ENCODE measurements at places on chromosomes 6 and 20.

DNA sequence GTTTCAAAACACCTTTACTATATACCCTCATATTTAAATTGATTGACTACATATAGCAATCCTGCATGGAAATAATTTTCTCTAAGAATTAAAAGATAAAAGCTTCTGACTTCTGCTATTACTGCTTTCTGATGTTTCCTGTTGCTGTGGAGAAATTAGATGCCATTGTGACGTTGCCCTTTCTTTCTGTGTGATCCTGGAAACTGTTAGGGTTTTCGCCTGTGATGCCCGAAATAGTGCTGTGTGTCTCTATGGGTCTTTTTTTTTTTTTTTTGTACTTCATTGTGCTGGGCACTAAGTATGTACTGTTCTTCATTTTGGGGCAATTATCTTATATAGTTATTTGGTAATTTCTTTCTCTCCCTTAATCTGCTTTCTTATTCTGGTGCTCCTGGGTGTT, 205.0 kb downstream of the ARID1B start:
- DNase-seq: no peak

- no peak for DNase-seq
Measured at GRCh38 chr20:32484225-32484957, 100.7 kb downstream of the NOL4L start.

DNA sequence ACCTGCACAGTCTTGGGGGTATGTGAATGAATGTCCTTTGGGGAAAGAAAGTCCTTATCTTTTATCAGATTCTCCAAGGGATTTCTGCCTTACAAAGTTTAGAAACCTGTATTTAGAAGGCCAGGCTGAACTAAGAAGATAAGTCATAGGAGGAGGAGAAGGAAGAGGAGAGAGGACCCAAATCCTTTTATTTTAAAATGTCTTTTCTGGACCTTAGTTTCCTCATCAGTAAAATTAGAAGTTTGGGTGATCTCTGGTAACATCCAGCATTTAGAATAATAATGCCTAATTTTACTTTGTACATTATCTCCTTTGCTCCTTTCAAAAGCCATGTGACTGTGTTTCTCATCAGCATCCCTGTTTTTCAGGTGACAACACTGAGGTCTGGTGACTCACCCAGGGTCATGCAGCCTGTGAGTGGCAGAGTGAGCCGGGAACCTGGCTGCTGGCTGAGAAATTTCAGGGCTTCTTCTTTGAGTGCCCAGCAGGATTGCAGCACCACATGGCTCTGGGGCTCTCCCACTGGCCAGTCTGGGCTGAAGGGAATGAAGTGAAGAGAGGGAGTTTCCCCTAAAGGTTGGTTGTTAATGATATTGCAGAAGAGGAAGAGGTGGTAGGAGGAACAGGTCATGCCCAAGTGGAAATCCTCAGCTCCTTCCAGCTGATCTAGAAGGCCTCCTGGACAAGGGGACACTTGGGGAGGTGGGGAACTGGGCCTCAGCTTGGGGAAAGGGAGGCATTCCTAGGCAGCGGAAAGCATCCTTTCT, 34.0 kb downstream of the VEGFA start:
- DNase-seq: no peak

DNA sequence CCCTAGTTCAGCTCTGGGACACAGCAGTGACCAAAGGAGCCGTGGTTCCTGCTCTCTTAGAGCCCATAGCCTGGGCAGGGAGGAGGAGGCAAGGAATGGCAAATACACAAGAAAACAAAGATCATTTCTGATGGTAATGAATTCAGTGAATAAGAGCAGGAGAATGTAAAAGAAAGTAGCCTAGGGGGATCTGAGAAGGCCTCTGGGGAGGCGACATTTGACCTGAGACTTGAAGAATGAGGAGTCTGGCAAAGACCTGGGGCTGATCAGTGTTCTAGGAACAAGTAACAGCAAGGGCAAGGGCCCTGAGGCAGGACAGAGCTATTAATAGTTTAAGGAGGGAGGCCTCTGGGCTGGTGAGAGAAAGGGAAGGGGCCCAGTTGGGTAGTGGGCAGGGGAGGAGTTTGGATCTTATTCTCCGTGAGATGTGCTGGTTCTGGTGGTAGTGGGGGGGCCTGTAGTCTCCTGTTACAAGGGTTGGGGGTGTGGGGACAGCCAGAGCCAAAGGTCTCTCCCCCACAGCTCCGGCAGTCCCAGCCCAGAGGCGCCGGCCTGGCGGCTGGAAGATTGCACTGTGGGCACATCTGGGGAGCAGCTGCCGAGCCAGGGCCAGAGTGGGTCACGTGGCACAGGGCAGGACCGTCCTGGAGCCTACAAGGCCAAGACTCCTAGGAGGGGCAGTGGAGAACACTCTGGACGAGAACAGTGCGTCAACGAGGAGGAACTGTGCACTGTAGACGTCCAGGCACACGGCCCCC, 9.3 kb upstream of the ID1 start:
- peak; percentile 94 for DNase-seq

- DNase-seq: no peak
Measured at GRCh38 chr20:4507288-4507719, 214.4 kb upstream of the PRND start.

GRCh38 chr20:61524951-61525666, 273.0 kb downstream of the CDH4 start:
- no peak for DNase-seq

DNA sequence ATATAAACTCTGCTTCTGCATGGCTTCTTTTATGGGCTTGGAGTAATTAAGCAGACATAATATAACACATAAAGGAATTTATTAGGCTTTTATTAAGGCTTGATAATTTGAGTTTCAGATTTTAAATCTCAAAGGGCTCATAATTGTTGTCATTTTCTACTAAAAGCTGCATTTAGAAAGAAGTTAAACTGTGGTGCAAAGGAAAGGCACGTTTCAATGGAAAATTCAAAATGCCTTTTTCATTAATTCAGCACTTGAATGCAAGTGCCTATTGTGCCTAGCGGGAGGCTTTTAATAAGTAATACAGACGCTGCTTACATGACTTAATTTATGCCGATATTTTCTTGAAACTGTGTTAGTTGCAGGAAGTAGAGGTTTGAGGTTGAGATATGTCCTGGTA, 431.8 kb upstream of the SOX4 start:
- no peak for DNase-seq

GRCh38 chr6:44475779-44476434, 88.4 kb downstream of the CDC5L start:
- no peak for DNase-seq

- DNase-seq: no peak
Measured at GRCh38 chr6:15901141-15902115, 227.5 kb upstream of the MYLIP start.

DNA sequence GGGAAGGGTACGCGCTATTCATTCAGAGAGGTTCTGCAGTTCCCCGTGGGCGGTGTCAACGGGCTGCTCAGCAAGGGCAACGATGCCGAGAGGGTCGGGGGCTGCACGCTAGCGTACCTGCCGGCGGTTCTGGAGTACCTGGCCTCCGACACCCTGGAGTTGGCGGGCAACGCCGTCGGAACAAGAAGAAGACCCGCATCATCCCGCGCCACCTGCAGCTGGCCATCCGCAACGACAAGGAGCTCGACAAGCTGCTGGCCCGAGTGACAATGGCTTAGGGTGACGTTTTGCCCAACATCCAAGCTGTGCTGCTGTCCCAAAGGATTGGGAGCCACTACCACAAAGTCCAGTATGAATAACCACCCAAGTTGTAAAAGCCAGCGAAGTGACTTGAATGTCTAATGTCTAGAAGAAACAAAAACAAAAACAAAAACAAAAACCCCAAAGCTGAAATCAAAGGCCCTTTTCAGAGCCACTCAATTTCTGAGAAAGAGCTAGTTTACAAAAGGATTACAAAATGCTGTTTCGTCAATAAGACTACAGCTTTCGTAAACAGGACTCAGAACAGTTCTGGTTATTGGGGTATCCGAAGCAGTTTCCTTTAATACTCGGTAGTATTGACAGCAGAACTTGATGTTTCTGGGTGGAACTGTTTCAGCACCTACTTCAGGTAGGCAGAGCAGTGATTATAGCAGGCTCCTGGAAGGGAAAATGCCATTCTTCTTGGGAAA, 21.9 kb upstream of the SLC17A4 start:
- DNase-seq: no peak

DNA sequence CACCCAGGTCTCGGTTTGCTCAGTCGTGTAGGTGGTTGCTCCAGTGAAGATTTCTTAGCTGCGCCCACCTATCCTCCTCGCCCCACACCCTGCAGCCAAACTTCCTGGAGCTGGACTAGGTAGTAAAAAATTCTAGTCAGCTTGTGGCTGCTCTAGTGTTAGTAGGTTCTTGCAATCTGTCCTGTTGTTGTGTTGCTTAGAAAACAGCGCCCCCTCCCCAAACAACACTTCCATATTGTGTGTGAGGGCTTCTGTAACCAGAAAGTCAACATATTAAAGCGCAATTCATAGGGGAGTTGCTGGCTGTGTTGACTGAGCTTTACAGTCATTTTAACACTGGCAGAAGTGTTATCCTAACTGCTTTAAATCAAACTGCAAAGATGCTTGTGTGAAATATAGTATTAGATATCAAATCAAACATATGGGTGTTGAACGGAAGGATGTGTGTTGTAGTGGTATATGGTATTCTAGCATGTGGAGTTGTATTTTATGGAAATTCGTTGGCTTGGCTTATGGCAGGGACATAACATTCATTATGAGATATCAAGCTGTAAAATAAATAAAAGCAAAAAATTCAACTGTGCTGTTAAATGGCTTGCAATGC, 122.5 kb downstream of the ARID1B start:
- DNase-seq: no peak

DNA sequence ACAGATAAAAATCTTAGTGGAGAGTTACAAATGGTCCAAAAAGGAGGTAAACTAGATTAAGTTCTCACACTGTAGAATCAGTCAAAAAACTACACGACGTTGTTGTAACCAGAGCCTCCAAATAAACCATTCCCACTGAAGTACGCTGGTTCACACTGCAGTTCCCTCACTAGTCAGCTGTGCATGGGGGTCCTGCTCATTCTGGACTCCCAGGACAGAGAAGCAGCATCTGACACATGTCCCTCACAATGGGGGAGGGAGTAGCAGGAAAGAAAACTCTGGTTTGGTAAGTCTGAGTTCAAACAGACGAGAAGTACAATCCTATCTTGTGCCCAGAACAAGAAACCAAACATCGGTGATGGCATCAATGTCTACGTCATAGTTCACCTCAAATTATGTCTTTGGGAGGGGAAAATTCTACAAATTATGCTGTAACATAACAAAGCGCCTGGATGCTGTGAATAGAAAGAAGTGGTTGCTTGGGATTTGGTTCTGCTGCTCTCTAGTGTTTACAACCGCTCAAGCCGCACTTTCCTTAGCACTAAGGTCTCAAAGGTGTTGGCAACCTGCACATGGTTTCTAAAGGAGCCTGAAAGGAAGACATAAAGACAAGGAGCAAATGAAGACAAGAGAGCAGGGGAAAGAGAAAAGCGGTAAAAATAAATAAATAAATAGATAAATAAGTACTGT, 208.0 kb downstream of the GMDS start:
- no peak for DNase-seq

GRCh38 chr6:4210629-4211419, 75.4 kb upstream of the ECI2 start:
- DNase-seq: no peak

All from ascending aorta (tissue), 2 donors.